ENCODE measurements at places on chromosomes 7 and 10.

DNA sequence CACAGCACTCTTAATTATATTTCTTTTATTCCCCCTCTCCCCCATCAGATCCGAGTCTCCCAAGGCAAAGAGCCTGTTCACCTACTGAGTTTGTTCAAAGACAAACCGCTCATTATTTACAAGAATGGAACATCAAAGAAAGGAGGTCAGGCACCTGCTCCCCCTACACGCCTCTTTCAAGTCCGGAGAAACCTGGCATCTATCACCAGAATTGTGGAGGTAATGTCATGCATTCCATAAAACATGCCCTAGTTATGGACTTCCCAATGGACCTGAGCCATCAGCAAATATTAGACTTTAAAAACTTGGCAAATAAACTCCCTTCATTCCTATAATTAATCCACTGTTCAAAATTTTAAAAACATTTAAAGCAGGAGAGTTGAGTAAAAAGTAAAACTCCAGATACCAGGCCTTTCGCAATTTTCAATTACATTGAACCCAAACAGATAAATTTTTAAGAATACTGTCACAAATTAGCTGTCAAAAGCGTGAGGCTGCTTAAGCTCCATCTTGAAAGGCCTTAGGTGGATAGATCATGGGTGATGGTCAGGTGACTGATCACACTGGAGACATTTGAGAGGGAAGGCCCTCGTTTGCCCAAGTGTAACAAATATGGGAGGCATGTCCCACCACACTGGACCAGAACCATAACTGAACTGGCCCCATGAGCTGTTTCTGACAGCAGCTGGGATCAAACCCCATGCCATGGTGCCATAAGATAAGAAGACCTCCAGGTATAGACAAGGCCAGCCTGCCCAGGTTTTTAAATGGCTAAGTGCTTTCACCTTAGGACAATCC lies 46.9 kb upstream of the ARL4A start:
- no peak for DNase-seq

- no peak for DNase-seq
Measured at GRCh38 chr7:128743112-128743772, 4.1 kb downstream of the CALU start.

DNA sequence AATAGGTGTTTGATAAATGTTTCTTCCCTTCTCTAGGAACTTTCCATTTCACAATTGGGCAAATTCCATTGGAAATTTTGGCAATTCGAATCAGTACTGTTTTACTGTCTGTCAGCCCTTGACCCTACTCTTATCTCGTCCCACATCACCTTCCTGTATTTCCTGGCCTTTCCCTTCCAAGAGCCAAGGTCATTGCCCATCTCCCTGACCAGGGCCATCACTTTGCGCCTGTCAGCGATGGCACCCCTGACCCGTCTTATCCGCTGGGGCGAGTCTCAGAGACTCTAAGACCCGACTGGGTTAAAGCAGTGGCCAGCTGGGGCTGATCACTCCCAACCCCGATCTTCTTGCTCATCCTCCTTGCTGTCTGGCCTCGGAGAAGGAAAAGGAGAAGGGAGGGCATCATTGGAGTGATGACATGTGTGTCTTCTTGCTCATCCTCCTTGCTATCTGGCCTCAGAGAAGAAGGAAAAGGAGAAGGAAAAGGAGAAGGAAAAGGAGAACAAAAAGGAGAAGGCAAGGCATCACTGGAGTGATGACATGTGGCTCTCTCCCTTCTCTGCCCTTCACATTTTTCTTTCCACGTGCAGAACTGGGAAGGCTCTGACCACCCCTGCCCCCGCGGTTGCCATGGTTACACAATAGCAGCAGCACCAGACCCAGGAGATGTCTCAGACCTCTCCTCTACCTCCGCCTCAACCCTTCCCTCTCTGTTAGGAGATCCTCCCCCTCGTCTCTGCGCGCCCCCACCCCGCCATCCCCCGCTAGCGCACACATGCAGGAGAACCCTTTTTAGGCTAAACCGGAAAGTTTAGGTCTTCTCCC lies 2.0 kb downstream of the SEMA3D start:
- no peak for DNase-seq

DNA sequence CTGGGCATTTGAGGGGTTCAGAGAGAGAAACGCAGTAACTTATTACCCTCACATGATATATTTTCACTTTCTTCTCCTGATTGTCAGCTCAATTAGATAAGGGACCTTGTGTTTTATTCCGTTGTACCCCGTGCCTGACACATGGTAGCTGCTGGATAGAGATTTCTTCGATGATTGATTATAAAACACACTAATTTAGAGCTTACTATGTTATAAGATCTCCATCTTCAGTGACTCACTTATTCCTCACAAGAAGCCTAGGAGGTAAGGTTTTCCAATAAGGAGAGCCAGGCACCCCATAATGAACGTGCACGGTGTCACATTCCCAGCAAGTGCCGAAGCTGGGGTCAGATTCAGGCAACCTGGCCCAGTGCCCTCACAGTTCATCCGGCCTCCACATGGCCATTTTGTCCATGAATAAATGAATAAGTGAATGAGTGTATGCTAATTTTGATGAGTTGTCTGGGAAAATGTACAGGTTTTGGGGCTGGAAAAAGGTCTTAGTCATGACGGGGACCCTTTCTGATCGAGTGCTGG lies 138.1 kb upstream of the CDCA7L start:
- DNase-seq = no peak

Measured in stimulated activated CD8-positive, alpha-beta memory T cell treated with anti-CD3 and anti-CD28 coated beads, Interleukin-15, amount 100 ng/mL, for 4 hours (primary cell).